AG04450 (cell line): ENCODE measurements at places on chromosomes 4 and X.

GRCh38 chr4:10701702-10702460 is 17.3 kb upstream of the CLNK start:
- DNase-seq: no peak

- DNase-seq: no peak
These were observed 115.7 kb upstream of the TEX13C start for GRCh38 chrX:125203737-125204578.

- no peak for DNase-seq
These were observed 1.6 kb upstream of the CCDC149 start for GRCh38 chr4:24914460-24914859.

- DNase-seq: no peak
These were observed 22.7 kb downstream of the F8A1 start for GRCh38 chrX:154908821-154909220.

- no peak for DNase-seq
These were observed 11.5 kb downstream of the PPP2R2C start for GRCh38 chr4:6460876-6461275.

GRCh38 chrX:132592880-132593279 is 104.0 kb upstream of the MBNL3 start:
- no peak for DNase-seq

GRCh38 chr4:38290914-38291313 is 330.7 kb downstream of the PTTG2 start:
- no peak for DNase-seq

GRCh38 chrX:119009071-119009470 is 34.7 kb downstream of the LONRF3 start:
- no peak for DNase-seq

DNA sequence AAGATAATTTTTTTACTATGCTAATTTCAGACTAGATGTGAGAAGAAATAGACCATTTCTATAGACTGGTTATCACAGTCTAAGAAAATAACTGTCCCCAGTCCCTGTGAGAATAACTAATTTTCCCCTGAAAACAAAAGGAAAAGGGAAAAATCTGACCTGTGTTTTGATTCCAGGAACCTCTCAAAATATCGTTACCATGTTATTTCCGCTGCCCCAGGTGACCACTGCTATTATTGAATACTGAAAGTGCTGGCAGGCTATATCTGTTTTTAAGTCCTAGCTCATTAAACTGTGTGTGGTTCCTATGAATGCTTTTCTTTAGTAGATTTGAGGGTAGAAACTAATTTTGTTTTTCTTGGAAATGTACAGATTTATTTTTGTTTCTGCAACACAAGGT is 83.6 kb downstream of the GAB1 start:
- no peak for DNase-seq

DNA sequence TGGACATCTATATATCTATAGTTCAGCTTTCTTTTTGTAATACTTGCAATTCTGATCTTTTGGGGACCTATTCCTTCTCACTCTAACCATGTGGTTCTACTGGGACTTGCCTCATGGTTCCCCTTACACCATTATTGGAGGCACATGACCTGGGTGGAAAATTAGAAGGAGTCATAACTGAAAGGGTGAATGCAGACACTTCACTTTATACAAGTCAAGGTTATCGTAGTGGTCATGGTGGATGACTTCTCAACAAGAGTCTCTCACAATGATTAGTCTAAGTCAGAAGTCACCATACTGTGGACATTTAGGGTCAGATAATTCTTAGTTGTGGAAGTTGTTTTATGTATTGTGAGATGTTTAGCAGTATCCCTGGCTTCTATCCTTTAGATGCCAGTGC is 10.5 kb upstream of the EIF4E start:
- DNase-seq: no peak

- DNase-seq: no peak
These were observed 10.8 kb downstream of the SLC10A7 start for GRCh38 chr4:146510942-146511341.
